ENCODE measurements at places on chromosomes 3 and 15.

DNA sequence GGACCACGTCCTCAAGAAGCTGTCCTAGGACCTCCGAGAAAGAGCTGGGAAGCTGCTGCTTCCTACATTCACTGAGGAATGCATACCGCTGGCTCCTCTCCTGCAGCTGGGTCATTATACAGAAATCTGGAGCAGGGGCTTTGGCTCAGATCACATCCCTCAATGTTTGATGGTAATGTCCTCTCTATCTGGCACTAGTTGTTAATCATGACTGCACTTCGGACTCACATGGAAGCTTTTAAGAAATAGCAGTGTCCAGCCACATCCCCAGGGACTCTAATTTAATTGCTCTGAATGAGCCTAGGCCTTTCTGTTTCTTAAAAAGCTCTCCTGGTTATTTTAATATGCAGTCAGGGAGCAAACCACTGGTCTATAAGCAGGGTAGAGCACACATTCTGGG, 25.7 kb upstream of the MYRIP start:
- DNase-seq: no peak

DNA sequence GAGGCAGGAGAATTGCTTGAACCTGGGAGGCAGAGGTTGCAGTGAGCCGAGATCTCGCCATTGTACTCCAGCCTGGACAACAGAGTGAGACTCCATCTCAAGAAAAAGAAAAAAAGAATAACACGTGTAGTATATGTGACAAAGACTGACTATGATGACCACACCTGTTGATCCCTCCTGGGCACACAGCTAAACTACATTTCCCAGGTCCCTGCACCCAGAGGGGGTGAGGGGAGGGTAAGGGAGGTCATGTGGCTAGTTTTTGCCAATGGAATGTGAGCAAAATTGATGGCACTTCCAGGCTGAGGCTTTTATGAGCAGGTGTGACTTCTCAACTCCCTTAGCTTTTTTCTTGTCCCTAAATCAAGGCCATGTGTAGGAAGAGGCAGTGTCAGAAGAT, 58.2 kb downstream of the KLHL6 start:
- no peak for DNase-seq

DNA sequence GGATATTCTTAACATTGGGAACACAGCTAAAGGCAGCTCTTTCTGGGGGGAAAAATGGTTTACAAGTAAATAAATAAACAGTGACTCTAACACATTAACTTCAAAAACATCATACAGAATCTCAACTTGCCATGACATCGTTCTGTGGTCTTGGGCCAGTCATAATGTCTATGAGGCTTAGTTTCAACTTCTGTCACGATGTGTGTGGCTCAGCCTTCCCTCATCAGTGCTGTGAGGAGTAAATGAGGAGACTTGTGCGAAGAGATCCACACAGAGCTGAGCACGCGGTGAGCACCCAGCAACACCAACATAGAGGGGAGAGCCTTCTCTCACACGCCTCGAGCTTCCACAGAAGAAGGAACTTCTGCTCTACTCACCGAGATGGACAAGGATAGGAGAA, 49.0 kb downstream of the DZIP1L start:
- DNase-seq: no peak

- no peak for DNase-seq
Observed at GRCh38 chr3:72444656-72445223, 403.5 kb downstream of the SHQ1 start.

GRCh38 chr3:15299036-15299435, 33.4 kb downstream of the SH3BP5 start:
- no peak for DNase-seq

- DNase-seq: no peak
Observed at GRCh38 chr3:183266454-183266853, 13.4 kb downstream of the B3GNT5 start.

DNA sequence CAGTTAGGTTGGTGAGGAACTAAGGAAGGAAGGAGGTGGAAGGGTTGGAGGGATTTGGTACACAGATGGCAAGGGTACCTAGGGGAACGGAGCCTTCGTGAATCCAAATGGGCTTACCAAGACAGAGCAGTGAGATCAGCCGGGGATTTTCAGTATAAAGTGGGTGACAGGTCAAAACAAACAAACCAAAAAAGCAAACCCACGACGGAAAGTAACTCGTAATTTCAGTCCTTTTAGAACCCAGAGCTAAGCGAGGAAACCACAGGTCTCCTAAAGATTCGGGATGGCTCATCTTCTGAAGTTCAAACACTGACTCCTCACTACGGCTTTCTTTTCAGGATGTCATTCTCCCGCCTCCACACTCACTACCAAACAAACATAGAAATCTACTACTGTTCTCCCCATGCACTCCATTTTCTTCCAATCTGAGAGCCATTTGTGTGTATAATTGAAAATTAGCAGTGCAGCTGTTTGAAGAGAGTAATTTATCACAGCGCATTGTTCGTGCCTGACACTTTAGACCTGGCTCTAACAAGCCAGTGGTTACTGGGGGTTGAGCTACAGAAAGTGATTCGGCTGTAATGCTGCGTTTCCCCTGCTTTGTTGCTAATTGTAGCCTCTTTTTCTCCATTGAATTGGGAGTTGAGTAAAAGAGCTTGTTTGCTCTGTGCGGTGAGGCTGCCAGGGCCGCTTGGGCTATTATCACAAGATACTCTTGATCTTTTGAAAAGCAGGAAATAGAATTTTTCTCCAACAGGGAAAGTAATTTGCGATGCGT, 64.7 kb upstream of the CCDC39 start:
- no peak for DNase-seq

GRCh38 chr15:29143909-29144635, 125.5 kb downstream of the NSMCE3 start:
- DNase-seq: peak; percentile 50

DNA sequence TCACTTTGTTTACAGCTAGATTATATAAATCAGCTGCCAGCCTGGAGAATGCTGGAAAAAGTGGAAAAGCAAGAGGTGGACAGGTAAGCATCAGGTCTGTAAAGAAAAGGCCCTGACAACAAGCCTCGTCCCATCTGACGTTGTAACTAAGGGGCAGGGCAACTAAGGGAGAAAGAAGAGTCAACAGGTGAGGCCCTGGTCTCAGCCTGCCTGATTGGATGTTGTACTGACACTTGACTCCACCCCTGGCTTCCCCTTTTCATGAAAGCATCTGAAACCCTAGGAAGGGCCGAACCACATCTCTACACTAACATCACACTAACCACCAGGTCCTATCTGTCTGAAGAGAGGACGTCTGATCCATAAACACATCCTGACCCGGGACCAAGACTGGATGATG, 357.6 kb upstream of the CFAP20DC start:
- DNase-seq: no peak

DNA sequence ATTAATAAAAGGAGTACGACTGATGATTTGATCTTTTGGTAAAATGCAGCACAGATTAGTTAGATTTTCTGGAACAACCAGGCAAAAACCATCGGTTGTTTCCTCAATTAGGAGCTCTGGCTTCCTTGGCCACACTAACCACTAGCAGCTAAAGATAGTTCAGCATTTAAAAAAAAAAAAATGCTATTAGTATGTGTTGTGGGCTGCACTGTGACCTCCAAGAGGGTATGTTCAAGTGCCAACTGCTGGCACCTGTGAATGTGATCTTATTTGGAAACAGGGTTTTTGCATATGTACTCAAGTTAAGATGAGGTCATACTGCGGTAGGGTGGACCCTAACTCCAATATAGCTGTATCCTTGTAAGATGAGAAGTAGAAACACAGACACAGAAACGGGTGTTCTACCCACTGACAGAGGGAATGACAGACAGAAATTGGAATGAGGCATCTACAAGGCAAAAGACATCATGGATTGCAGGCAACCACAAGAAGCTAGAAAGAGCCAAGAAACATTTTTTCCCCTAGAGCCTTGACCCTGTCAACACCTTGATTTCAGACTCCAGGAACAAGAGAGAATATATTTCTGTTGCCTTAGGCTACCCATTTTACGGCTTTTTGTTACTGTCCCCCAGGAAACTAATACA, 534.6 kb upstream of the ROBO2 start:
- DNase-seq: no peak

GRCh38 chr15:94584833-94585244, 353.5 kb downstream of the MCTP2 start:
- DNase-seq: no peak

DNA sequence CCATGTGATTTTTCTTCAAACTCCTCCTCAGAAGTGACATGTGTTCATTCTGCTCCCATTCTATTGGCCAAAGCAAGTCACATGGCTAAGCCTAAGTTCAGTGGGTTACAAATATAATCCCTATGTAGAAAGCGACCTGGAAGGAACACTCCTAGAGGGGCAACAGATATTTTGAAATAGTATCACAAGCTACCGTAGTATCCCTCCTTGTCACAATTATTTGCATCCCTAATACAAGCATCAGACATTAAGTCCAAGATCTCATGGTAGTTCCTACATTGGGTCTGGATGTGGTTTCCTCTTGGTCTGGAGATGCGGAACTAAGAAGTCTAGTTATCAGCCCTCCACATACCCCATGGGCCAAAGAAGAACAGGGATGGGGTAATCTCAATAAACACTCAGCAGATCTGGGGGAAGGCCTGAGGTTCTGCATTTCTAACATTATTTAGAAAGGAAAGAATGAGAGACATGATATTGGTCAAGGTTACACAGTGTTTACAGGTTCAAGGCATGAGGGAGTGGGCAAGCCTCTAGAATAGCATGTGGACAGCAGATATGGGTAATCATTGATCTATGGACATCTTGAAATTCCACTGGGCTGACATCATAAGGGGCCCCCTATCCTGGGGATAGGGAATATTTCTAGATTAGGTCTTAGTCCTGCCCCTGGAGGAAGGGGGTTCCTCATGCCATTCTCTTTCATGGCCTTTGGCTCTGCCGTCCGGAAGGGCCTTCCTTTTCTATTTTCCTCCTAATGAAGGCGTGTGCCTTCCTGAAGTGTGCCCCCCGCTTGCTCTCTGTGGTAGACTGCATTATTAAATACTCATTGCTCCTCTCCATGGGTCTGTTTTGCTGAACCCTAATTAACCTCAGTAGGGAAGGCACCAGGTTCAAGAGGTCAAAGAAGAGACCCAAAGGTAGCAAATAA, 17.8 kb upstream of the ABHD2 start:
- no peak for DNase-seq

GRCh38 chr15:83210619-83211018, 3.0 kb upstream of the HDGFL3 start:
- DNase-seq: no peak

- no peak for DNase-seq
Observed at GRCh38 chr3:59839810-59840515, 790.1 kb upstream of the CFAP20DC start.

DNA sequence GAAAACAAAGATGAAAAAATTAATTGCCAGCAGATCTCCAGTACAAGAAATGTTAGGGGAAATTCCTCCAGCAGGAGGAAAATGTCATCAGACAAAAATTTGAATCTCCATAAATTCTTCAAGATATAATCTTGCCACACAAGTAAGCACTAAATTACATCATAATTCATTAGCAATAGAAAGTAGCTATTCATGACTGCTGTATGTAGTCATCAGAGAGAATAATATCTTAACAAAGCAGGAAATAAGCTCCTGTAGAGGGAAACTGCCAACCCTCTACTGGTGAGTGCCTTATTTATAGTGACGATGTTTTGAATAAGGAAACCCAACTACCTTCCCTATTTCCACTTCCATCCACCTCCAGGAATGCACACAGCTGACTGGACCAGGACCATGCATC, 15.8 kb upstream of the SLC27A2 start:
- peak; percentile 60 for DNase-seq

DNA sequence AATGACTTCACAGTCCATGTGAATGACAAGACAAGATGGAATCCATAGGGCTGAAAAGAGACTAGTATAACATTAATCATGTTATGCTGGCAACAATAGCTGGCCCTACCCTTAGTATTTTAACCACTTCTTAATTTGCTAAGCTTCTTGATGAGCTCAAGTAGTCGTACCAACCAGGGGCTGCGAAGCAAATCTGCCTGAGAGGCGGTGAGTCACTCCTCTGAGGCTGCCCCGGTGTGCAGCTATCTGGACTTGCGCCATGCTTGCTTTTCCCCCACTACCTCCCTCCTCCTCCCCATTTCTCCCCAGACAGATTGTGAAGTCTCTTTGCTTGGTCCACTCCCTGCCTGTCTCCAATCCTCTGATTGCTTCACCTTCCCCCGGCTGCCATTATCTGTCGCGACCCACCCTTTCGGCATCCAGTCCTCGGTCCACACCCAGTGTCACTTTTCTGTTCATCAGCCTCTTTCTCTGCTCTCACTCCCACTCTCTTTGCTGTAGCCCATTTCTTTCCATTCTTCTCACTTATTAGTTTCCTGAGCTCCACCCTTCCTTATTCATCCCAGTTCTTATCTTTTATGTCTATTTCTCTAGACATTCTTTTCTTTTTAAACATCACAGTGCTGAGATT, 42.7 kb downstream of the DUT start:
- DNase-seq: peak; percentile 70

GRCh38 chr15:20351448-20351971, 190.1 kb downstream of the GOLGA6L6 start:
- DNase-seq: no peak

DNA sequence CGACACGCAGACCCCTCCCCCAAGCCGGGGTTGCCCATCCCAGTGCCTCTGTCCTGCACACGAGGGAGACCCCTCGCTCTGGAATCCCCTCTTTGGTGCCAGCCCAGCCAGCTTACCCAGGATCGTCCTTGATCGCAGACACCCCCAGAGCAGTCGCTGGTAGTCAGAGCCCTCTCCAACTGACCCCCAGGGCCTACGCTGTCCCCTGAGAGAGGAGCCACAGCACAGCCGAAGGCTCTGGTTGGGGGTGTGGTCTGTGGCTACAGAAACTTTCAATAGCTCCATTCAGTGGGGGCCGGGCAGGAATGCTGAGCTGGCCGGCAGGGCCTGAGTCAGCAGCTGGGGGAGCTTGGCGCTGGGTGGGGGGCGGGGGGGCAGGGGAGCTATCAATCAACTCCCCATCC, at the start of gene LCTL:
TSS of gene LCTL (minus strand) at position 258 of the 404 bp plus-strand sequence. CDS start 633 bp downstream, outside the sequence.
- DNase-seq: no peak

GRCh38 chr3:35500641-35501350, 138.5 kb upstream of the ARPP21 start:
- no peak for DNase-seq

GRCh38 chr3:172152874-172153273, 113.5 kb downstream of the FNDC3B start:
- no peak for DNase-seq

GRCh38 chr3:41244620-41245336, 45.5 kb downstream of the CTNNB1 start:
- DNase-seq: no peak
